ENCODE measurements at places on chromosomes 4 and X.

GRCh38 chr4:165095291-165095690, 17.4 kb downstream of the TMEM192 start:
- DNase-seq = no peak

DNA sequence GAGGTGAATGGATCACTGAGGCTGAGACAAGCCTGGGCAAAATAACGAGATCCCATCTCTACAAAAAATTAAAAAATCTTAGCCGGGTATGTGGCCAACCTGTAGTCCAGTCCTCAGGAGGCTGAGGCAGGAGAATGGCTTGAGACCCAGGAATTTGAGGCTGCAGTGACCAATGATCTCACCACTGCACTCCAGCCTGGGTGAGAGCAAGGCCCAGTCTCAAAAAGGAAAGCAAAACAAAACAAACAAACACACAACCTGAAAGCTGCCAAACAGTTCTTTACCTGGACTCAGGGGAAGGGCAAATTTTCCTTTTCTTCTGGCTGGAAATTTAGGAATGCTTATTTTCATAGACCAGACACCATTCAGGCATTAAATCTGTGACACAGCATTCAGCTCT, 163.1 kb upstream of the FAT1 start:
- DNase-seq = no peak

GRCh38 chrX:68991691-68992345, 163.0 kb downstream of the EFNB1 start:
- DNase-seq = no peak

DNA sequence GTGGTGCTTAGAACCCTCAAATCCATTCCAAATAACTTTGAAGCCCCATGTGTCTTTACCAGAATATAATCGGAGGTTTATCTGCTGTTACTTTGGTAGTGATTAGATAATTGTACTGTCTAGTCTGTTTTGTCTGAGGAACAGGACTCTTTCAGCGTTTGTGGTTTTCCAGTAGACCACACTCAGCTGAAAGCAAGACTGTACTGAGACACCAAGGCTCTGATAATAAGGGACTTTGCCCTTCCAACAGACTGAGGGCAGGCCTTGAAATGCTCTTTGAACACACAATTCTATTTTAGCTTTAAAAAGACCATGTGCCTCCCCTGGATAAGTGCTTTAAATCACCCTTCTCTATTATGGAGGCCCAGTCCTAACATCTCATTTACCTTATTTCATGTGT, 76.1 kb downstream of the KLHL8 start:
- no peak for DNase-seq

GRCh38 chr4:57151481-57151880, 41.3 kb upstream of the IGFBP7 start:
- DNase-seq = no peak

DNA sequence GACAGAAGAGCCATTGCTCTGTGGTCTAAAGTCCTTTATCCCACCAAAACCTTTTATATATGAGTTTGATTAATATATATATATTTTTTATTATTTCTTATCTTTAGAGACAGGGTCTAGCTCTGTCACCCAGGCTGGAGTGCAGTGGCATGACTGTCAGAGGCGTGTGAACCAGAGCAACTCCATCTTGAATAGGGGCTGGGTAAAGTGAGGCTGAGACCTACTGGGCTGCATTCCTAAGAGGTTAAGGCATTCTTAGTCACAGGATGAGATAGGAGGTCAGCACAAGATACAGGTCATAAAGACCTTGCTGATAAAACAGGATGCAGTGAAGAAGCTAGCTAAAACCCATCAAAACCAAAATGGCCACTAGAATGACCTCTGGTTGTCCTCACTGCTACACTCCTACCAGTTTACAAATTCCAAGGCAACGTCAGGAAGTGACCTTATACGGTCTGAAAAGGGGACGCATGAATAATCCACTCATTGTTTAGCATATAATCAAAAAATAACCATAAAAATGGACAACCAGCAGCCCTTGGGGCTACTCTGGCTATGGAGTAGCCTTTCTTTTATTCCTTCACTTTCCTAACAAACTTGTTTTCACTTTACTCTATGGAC, 10.5 kb downstream of the TBCK start:
- no peak for DNase-seq

GRCh38 chr4:16814361-16814760, 84.1 kb downstream of the LDB2 start:
- DNase-seq = no peak

- DNase-seq = no peak
Measured at GRCh38 chr4:25779021-25779420, 83.8 kb downstream of the SEL1L3 start.

DNA sequence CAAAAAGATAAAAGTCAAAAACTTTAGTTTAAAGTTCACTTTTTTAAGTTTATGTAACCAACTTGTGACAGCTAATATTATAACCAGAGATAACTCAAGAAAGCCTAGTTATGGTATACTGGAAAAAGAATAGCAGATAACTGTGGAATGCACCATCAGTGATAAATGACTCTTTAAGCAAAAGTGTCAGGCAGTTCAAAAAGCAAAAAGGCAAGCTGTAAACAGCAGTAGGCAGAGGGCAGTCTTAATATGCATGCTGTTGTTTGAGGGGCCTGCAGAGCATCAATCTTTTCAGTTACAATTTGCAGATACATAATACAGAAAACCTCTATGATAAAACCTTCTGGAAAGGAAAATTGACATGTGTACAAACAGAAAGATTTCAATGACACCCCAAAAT, 81.8 kb upstream of the JADE1 start:
- DNase-seq = no peak

- no peak for DNase-seq
Measured at GRCh38 chrX:149513825-149514428, 8.8 kb upstream of the IDS start.

DNA sequence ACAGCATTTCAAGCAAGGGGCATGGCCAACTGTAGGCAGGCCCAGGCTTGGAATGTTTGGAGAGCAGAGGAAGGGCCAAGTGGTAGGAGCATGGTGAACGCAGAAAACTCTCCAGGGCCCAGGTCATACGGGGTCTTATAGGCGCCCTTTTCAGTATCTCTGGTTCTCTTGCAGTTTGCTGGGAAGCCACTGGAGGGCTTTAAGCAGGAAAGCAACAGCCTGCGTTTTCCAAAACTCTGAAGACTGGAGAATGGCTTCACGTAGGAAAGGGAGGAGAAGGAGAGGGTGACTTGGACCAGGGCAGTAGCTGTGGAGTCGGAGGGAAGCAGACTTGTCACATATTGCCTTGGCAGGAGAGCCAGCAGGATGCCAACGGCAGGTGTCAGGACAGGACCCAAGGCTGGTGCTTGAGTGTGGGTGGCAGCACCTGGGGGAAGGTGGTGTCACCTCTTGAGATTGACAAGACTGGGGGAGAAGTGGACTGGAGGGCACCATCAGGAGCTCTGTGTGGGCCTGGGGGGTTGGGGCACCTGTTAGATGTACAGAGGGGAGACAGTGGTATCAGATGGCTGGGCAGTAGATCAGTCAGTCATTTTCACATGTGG, 21.9 kb downstream of the TKTL1 start:
- DNase-seq = no peak

- no peak for DNase-seq
Measured at GRCh38 chrX:65723706-65724105, 56.3 kb downstream of the MSN start.

DNA sequence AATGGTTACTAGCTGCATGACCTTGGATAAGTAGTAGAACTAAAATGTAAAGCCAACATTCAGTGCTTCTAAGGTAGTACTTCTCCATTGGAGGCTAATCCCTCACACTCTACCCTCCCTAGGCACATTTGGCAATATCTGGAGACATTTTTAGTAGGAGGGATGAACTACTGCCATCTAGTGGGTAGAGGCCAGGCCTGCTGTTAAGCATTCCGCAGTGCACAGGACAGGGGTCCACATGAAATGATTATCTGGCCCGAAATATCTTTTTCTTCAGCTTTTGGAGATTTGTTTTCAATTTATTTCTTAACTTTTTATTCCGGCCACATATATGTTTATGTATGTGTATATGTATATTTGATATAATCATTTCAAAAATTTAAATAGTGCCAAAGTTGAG, 36.0 kb upstream of the SPANXC start:
- no peak for DNase-seq

GRCh38 chr4:94558392-94558904, 106.7 kb downstream of the PDLIM5 start:
- DNase-seq = no peak

DNA sequence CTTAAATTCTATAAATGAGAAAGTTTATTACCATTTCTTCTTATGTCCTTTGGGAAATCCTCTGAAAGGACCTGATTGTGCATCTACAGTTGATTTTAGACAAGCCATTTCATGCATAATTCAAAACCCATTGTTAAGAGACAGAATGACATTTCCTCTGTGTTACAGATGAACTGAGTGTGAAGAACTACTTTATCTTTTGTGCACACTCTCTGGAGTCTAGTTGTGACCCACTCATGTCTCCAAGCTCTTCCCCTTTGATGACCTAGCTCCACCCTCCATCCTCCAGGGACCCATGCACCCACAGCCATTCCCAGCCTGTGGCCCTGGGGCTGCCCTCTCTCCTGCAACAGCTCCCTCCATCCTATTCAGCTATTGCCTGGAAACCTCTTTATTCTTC, 57.5 kb upstream of the BMPR1B start:
- no peak for DNase-seq

DNA sequence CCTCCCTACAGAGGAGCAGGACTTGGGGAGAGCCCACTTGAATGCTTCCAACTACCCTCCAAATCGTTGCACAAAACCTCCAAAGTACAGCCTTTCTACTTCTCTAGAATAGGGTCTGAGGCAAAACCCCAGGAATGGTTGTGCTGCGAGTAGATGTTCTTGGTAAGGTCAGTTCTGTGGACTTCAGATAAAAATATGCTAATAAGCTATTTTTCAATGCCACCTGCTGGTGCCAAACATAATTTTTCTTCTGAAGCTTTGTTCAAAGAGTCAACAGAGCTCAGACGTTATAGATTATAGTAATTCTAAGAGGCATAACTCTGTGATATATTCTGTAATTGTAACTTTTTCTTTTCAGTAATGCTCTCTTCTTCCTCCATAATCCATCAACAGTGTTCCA, 425.7 kb downstream of the GPAT3 start:
- DNase-seq = no peak

DNA sequence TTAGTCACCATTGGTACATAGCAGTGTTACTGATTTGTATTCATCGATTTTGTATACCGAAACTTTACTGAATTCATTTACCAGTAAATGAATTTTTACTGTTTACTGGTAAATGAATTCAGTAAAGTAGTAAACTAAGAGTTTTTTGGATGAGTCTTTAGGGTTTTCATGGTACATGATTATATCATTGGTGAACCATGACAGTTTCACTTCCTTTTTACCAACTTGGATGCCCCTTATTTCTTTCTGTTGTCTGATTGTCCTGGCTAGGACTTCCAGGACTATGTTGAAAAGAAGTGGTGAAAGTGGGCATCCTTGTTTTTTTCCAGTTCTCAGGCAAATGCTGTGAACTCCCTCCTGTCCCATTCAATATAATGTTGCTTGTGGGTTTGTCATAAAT, 494.9 kb downstream of the GALNTL6 start:
- no peak for DNase-seq

GRCh38 chrX:96425200-96425599, 259.4 kb upstream of the DIAPH2 start:
- DNase-seq = no peak

GRCh38 chr4:57425610-57426009, 315.4 kb upstream of the IGFBP7 start:
- DNase-seq = no peak

GRCh38 chrX:149950681-149951080, 12.4 kb upstream of the EOLA2 start:
- peak; percentile 23 for DNase-seq

GRCh38 chr4:54539500-54540029, 118.2 kb upstream of the KIT start:
- DNase-seq = no peak

DNA sequence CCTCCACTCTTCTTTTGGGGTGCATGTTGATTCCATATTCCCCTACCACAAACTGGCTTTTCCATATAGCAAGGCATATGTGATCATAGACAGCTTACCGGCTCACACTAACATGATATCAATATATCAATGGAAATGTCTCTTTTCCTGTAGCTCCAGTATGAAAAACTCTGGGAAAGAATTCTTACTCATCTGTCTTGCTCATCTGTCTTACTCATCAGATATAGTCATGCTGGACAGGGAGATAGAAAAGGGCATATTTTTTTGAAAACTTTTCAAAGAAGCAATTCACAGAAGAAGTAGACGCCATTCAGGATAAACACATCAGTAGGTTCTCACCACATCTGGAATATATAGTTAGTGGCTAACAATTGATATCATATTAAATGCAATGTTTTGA, 794.7 kb downstream of the RAB28 start:
- DNase-seq = no peak

DNA sequence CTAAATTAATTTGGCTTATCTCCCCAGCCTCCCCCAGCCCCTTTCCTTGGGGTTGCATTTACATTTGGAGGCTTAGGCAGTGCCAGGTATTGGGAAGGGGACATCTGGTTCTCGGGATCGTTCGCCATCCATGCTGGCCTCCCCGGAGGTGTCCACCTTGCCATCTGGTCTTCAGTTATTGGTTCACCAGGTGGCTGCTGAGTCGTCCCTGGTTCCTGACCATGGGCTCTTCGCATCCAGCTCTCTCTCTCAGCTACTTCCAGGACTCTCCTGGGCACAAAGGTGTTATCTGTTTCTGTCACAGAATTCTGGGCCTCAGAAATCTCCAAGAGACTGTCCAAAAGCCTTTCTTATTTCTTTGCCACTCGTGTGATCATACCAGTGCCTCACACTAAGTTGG, 75.4 kb upstream of the SCOC start:
- no peak for DNase-seq

- no peak for DNase-seq
Measured at GRCh38 chrX:39261446-39262147, 460.3 kb downstream of the MID1IP1 start.

- DNase-seq = no peak
Measured at GRCh38 chr4:824461-825062, 1.4 kb downstream of the CPLX1 start.

- DNase-seq = no peak
Measured at GRCh38 chrX:40097504-40098263, at the start of gene BCOR. BCOR (minus strand) TSS chrX:40097958; CDS start chrX:40077929, 20,029 bp downstream.

GRCh38 chr4:122842984-122843531, 16.4 kb downstream of the FGF2 start:
- no peak for DNase-seq

GRCh38 chr4:121873604-121874003, 3.3 kb upstream of the BBS7 start:
- no peak for DNase-seq

DNA sequence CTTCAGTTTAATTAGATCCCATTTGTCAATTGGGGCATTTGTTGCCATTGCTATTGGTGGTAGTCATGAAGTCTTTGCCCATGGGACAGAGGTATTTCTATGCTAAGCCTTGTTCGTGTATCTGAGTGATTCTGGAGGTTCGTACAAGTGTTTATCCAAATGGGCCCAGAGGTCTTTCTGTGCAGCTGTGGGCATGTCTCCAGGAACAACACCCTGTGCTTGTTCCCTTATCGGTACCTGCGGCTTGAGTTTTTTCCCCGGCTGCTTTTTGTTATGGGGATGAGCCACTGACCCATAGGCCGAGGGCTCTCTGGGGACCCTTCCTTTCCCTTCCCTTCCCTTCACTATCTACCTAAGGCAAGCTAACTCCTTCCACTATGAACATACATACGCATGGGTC, 81.4 kb upstream of the WDR1 start:
- DNase-seq = no peak

Measured in AG04450 (cell line).